ENCODE measurements at places on chromosomes 12 and 14.

DNA sequence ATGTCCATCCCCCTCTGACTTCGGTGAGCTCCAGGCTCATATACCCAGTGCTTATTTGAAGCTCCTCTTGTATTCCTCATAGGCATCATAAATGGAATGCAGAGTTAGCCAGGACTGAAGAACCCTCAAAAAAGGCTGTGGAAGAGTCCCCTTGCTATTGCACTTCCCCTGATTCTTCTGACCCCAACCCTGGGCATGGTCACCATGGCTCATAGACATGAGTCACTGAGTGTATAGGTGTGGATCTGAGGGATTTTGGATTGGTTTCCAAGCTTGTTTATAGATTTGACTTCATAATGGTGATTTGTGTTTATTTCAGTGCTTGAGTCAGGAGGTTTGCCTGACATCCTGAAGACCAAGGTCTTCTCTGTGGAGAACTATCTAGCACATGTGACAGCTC, 98.4 kb upstream of the SLC38A2 start:
- no peak for DNase-seq

GRCh38 chr14:61478971-61479473, 157.6 kb downstream of the PRKCH start:
- no peak for DNase-seq

- no peak for DNase-seq
Observed at GRCh38 chr12:69484428-69484827, 14.2 kb downstream of the FRS2 start.

DNA sequence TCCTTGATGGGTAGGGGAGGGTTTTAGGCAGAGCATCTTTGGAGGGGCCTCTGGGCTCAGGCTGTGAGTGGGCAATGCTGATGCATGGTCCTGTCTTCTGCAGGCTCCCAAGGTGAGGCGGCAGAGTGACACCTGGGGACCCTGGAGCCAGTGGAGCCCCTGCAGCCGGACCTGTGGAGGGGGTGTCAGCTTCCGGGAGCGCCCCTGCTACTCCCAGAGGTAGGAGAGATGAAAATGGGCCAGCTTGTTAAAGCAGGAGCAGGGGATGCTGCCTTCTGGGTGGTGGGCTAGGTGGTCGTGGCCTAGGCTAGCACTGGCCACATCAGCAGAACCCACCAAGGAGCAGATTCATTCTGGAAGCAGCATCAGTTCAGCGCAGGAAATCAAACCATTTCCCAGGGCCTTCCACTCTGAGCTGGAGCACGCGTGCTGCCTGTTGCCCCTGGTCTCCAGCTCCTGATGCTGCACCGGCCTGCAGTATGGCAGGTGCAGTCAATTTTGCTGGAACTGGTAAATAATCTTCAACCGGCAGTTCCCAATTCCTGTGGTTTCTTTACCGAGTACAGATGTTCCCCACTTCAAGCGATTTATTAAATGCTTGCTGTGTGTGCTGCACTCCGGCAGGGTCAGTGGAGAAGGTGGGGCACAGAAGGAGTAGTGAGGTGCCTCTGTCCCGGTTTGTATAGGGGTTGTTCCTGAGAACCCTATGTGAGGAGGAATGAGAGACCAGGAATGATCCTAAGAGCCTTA, 7.4 kb downstream of the PAPLN start:
- DNase-seq = no peak

- DNase-seq = no peak
Observed at GRCh38 chr12:124132530-124132929, 159.5 kb downstream of the ZNF664 start.

DNA sequence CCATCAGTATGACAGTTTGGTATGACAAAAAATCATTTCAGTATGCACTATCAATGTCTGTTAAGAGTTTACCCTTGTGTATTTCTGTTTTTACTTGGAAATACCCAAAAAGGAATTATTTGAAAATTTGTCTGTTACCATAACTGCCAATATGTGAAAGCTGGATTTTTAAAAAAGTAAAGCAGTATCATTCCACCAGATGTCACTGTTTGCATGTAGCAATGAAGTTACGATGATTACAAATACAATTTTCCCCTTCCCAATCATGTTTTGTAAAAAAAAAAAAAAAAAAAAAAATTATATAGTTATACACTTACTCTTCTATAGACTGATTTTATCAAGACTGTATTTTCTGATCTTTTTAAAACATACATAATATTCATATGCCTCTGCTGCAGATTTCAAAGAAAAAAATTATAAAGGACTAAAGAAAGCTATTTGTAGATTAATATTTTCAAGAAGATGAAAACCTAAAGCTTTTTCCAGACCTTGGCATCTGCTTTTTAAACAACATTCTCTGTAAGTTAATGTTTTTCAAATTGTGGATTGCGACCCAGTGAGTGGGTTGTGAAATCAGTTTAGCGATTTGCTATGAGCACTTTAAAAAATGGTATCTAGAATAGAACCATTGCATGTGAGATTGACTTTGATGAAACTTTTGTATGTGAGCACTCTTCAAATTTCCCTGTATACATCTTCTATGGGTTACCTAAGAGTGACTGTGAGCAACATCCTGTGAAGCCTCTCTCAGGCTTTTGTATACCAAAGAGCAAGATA, 114.2 kb downstream of the TTC6 start:
- DNase-seq = peak; percentile 28

DNA sequence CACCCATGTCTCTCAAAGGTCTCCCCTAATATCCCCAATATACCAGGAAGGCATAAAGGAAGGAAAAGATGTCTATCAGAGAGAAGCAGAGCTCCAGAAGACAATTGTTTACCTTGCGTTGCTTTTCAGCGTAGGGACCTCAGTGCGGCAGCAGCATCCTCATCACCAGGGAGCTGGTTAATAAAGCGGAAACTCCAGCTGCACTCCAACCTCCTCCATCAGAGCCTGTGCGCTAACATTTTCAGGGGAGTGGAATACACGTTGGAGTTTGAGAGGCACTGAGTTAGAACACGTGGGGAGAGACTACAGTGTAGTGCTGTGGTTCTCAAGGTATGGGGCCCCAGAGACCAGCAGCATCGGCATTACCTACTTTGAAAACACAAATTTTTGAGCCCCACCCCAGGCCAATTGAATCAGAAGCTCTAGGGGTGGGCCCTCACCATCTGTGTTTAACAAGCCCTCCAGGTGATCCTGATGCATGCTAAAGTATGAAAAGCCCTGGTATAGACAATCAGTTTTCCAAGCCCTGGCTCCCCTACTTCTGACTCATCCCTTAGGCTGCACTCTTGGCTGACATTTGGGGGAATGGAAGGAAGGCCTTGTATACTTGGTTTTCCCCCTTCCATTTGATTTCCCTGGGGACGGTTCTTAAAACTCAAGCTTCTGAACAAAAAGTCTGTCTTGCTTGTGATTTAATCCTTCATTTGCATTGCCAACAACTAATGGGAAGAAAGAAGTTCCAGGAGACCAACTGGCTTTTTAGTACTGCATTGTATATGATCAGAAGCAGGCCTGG, 419.0 kb upstream of the CCDC196 start:
- no peak for DNase-seq

- peak; percentile 74 for DNase-seq
Observed at GRCh38 chr12:15276088-15276698, 46.1 kb upstream of the PTPRO start.

- DNase-seq = no peak
Observed at GRCh38 chr14:101355284-101355683, 206.0 kb upstream of the DIO3 start.

DNA sequence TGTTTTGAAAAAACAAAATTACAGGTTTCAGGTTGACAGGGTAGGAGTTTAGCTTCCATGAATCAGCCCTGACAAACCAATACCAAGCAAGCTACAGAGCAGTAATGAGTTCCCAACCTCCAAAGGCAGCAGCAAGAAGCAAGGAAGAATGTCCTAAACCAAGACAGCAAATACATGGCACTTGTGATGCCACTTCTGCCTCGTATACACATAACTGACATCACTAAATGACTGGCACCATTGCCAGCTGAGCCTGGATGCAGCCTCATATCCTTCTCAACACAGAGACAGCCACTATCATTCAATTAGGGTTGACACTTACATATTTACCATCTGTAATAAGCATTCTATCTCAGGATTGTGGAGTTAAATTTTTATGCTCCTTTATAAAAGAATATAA, 35.0 kb upstream of the MDM1 start:
- DNase-seq = no peak

DNA sequence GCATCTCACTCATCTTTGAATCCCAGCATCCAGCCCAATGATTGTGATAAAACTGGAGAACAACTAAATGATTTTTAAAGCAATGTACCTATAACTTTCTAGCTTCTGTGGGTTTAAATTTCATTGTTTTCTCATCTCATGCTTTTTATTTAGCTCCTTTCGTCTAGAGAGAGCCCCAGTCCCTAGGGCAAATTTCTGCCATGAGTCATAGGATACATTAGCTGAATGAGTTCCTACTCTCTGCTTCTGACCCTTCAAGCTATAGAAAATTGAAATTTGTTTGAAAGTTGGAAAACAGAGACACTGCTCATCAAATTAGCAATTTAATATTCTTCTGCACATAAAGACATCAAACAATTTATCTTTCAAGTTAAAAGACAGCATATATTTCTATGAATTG, 113.9 kb downstream of the KIF21A start:
- DNase-seq = no peak

DNA sequence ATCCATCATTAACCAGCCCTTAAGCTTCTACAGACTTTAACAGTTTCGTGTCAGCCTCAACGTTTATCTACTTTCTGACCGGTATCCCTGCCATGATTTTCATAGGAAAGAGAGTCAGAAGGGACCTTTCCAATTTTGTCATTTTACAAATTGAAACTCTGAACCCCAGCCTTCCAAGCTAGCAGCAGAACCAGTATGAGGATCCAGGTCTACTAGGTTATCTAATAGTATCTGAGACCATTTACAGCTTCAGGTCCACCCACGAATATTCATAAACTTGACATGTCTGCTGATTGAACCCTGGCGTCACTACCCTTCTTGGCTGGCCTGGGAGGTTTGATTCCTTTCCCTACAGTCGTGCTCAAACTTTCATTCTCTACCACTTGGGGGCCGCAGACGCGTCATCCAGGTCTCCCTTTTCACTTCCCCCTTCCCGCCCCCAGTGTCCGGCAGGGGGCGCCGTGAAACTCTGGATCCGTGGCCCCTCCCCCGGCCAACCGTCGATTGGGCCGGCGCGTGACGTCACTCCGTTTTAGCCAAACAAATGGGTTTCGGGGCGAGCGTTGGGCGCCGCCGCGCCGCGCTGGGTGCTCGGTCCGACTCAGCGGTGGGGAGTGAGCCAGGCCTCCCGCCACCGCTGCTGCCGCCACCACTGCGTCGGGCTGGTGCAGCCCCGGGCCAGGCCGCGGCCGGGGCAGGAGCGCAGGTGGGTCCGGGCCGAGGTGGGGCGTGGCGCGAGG, at the start of gene FBXO34:
FBXO34 (plus strand) TSS at position 590 of the 740 bp plus-strand sequence. CDS start 78,970 bp downstream, outside the sequence.
- peak; percentile 95 for DNase-seq

DNA sequence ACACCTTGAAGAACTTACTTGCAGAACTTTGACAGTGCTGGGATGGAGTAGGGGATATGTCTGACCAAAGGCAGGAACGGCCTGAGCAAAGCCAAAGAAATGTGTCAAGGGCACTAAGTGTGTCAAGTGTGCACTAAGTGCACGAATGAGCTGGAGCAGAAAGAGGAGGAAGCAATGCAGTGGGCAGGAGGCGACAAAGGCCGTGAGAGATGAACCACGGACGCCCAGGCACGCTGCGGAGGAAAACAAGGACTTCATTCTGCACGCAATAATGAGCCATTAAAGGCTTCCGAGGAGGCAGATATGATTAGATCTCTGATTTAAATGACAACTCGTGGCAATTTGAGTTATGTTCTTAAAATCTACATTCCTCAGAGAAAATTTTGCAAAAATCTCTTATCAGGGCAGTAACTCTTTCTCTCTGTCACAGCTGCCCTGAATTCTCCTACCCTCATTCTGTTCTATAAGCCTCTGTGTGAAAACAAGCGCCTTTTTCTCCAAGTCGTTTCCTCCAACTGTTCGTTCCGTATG, 25.3 kb downstream of the GRIN2B start:
- DNase-seq = no peak

- no peak for DNase-seq
Observed at GRCh38 chr14:68297876-68298468, 478.4 kb downstream of the RAD51B start.

GRCh38 chr12:49549735-49550692, 11.2 kb downstream of the KCNH3 start:
- DNase-seq = no peak

DNA sequence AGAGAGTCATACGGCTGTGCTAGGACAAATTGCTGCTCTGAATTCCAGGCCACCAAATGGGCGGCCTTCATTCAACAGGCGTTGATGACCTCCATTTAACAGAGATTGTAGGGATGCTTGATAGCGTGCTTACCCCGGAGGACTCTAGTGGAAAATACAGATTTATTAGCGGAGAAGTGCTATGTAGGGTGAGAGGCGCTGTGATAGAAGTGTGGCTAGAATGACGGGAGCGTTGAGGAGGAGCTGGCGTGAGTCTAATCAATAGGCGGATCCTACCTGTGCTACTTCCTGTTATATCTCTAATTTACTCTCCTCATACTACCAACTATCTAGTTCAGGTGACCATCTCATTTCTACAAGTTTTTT, 668 bp downstream of the MRPS35 start:
- DNase-seq = peak; percentile 37

- DNase-seq = no peak
Observed at GRCh38 chr12:89040146-89040964, 311.9 kb downstream of the DUSP6 start.

- DNase-seq = no peak
Observed at GRCh38 chr12:568486-568885, 94.8 kb downstream of the NINJ2 start.

DNA sequence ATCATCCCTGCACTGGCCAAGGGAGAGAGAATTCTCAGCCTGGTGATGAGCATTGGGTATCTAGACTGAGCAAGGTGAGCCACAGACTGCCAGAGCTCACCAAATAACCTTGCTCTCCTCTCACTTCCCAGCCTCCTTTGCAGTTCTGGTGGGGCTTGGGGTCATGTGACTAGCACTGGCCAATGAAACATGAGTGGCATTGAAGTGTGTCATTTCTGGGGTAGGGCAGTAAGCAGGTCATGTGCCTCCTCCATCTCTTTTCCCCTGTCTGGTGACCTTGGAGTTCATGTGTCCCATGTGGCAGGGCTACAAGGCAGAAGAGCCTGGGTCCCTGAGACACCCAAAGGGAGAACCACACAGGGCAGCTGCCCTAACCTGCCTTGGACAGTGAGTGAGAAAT, 3.6 kb upstream of the KRT72 start:
- no peak for DNase-seq

- no peak for DNase-seq
Observed at GRCh38 chr14:73289729-73290128, 52.4 kb downstream of the PAPLN start.

GRCh38 chr12:124545508-124546418, 21.6 kb downstream of the NCOR2 start:
- DNase-seq = peak; percentile 98

DNA sequence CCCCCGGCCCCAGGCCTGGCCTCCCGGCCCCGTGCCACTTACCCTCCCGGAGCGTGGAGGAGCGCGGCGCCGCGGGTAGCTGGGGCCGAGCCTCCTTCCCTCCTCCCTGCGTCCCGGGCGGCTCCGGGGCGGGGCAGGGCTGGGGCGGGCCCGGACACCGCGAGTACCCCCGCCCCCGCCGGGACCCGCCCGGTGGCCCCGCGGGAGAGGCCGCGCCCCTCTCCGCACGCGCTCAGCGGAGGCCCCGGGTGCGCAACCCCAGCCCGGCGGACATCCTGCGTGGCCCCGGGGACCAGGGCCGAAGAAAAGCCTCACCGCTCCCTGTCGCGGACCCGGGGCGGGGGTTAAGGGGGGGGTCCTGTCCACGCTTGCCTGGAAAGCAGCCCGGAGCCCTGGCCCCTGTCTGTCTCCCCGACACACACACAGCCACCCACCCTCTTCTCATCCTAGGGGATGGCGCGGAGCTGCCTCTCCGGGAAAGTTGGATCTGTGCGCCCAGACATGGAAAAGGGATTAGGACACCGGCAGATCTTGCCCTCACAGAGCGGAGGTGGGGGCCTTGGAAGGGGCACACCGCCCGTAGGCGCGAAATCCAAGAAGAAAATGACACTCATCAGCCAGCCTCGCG, at the start of gene SYNE3:
SYNE3 (minus strand) TSS at position 97 of the 628 bp plus-strand sequence. CDS start 40,829 bp downstream, outside the sequence.
- peak; percentile 32 for DNase-seq

All from ACHN (cell line).